Retina (tissue), 1 donor: ENCODE measurements at places on chromosomes 12 and 14.
A peak's percentile ranks its signal among the peaks of the same experiment; 100 is the strongest.

DNA sequence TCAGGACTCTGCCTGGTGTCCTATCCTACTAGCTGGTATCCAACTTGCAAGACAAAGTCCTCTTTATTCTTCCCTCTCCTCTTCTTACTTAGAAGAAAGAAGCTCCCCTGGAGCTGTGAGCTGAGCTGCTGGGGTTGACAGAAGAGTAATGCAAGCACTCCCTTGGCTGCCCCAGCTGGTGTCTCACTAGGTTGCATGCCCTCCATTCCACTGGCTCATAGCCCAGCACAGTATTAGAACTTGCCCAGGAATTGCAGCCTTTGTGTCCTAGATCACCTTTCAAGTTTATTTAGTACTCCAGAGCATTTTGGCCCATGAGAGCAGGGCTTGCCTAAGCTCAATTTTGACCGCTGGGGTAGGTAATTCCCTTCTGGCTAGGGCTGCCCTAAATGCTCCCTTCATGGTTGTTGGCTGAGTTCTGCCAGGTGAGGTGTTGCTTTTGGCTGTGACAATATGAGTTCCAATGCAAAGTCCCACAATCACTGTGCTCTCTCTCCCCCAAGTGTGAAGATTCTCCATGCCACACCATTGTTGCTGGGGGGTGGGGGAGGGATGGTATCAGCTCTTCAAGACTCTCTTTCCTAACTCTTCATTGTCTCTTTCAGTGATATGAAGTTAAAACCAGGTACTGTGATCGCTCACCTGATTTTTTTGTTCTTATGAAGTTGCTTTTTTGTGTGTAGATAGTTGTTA is 317.4 kb upstream of the DDHD1 start:
- DNase-seq = no peak

DNA sequence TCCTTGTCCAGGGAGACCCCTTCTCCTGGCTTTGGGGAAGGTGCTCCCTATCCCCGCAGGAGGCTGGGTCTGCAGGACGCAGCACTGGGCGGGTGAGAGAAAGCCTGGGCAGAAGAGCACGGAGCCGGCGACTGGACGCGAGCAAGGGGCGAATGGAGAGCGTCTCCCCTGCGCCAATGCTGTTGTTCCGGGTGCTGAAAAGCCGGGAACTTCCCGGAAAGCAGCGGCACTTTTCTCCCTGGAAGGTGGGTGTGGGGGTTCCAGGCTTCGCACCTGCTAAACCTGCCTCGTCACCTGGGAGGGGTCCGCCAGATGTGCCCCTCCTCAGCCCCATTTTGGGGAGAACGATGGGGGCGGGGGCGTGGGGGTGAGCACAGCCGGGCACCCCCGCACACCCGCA is 417.1 kb upstream of the TMTC1 start:
- DNase-seq = peak; percentile 49

- DNase-seq = no peak
Observed at GRCh38 chr12:70722584-70723343, 85.5 kb upstream of the PTPRB start.

GRCh38 chr12:52182384-52182783 is 9.4 kb downstream of the KRT80 start:
- DNase-seq = no peak

GRCh38 chr14:37142835-37143401 is 29.5 kb downstream of the SLC25A21 start:
- DNase-seq = no peak

DNA sequence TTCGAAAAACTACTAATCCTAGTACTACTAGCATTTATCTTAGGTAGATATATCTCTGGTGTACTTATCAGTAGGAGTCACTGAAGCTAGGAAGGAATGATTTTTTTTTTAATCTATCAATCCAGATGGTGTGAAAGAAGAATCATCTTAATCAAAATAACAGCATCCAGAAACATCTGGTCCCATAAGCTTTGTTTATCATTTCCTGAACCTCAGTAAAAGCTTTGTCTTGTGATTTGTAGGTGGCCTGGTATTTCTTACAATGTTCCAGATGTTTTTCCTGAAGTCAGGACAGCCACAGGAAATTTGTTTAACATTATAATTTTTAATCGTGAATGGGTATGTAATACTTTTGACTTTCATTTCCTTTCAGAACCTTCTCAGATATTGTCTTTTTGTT is 28.0 kb upstream of the LUM start:
- DNase-seq = no peak

DNA sequence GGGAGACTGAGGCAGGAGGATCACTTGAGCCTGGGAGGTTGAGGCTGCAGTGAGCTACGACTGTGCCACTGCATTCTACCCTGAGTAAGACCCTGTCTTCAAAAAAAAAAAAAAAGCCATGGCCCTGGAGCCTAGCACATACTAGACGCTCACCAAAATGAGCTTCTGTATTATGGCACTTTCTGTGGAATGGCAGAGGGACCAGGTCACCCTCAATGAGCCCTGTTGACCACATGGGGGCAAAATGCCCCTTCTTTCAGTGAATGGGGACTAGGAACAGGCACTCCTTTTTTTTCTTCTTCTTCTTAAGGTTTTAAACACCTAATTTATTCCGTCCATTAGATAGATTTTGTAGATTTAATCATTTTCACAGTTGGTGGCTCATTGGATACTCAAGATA is 50.5 kb downstream of the FAM222A start:
- DNase-seq = no peak

- no peak for DNase-seq
Observed at GRCh38 chr14:50953502-50953901, 9.2 kb upstream of the PYGL start.

GRCh38 chr12:130137040-130138018 is 24.9 kb upstream of the FZD10 start:
- peak; percentile 57 for DNase-seq

- no peak for DNase-seq
Observed at GRCh38 chr14:68376067-68376779, 416.6 kb downstream of the ZFP36L1 start.

GRCh38 chr14:57212919-57213318 is 55.8 kb downstream of the EXOC5 start:
- DNase-seq = no peak

- DNase-seq = no peak
Observed at GRCh38 chr12:110590806-110591326, 7.7 kb upstream of the PPTC7 start.

- DNase-seq = no peak
Observed at GRCh38 chr12:28129031-28129430, 61.2 kb upstream of the CCDC91 start.

DNA sequence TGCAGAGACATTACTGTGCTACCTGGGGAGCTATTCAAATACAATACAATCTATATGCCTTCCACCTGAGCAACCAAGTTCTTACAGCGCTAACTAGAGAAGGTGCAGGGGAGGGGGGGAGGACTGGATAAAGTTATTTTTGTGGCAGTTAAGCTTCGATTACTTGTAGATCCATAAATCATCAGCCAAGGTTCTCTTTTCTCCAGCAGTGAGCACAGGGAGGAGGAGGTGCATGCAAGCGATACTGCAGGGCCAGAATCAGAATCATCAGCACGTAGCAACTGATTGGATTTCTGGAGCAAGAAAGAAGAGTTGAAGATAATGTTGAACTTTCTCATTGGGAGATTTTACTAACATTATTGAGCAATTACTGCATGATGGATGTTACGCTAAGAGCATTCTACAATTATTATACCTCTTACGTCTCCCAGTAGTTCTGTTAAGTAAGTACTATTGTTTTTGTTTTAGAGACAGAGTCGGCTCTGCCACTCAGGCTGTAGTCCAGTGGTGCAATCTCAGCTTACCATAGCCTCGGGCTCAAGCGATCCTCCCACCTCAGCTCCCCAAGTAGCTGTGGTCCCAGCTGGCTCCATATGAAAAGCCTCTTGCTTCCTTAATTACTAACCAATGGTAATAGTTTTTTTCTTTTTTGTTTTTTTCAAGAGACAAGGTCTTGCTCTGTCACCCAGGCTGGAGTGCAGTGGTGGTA is 74.6 kb upstream of the EEA1 start:
- no peak for DNase-seq

- DNase-seq = no peak
Observed at GRCh38 chr14:102511538-102511937, 2.0 kb upstream of the ANKRD9 start.

DNA sequence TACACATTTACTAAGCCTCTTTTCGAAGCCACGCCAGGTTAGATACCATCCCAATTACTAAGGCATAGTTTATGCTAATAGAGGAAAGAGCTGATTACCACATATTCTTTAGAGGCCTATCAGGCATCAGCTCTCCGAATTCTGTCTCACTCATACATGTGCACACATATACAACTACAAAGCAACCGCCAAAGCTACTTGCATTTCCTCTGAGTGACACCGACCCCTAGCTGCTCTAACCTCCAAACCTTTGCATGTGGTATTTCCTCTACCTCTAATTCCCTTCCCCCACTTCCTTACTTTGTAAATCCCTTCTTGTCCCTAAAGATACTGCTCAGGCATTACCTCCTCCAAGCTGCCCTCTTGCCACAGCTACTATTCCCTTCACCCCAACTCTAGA is 107.2 kb downstream of the DUSP6 start:
- no peak for DNase-seq

DNA sequence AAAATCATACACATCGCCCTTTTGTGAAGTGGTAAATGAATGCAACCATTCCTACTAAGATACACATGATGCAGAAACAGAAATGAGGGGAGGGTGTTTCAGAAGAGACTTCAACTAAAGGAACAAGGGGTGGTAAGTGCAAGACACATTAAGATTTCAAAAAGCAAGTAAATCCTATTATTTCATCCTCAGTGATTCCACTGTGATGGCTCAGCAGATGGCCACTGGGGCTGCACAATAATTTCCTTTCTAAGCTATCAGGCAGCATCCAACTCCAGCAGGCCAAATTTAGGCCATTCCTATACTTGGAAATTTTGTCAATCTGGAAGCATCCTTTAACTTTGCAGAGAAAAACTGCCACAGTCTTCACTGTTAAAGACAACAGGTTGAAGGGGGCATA is 272.4 kb downstream of the NELL2 start:
- peak; percentile 44 for DNase-seq

- DNase-seq = no peak
Observed at GRCh38 chr14:26947265-26947664, 349.4 kb upstream of the NOVA1 start.

- no peak for DNase-seq
Observed at GRCh38 chr12:50440288-50440687, 39.6 kb downstream of the LARP4 start.

- no peak for DNase-seq
Observed at GRCh38 chr12:60475825-60476224, 880.0 kb downstream of the SLC16A7 start.

DNA sequence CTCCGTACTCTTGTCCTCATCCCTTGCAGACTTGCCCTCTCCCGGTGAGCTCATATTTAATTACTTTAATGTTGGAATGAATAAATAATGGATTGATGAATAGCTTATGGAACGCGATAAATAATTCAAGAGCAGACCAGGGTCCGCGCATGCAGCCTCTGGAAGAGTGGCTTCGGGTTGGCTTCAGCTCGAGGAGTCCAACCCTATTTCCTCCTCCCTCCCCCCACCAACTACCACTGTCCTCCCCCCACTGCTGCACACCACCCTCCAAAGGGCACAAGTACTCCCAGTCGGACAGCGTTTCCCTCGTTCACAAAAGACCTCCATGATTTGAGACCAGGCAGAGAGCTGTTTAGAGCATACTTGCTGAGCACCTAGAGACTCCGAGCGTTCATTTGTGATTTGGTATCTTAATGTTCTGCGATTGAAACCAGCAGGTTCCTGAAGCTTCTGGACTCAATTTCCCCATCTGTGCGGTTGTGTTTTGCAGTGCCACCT is 647 bp upstream of the SIX1 start:
- peak; percentile 59 for DNase-seq

- peak; percentile 91 for DNase-seq
Observed at GRCh38 chr14:64704143-64704742, at the start of gene PLEKHG3. Gene PLEKHG3 (plus strand): TSS chr14:64704424. CDS start chr14:64727632, 23,208 bp downstream.

DNA sequence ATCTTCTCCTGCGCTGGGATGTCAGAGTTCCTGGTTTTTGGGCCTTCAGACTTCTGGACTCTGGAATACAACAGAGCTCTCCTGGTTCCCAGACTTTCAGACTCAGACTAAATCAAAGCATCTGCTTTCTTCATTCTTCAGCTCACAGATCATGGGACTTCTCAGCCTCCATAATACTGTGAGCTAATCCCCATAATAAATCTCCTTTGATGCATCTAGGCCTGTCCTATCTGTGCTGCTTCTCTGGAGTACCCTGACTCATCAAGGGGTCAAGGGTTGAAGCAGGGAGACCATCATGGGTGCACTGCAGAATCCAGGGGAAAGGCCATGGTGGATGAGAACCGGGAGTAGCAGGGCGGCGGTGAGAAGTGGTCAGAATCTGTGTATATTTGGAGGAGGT is 1094.1 kb upstream of the TMEM132C start:
- no peak for DNase-seq

- DNase-seq = no peak
Observed at GRCh38 chr12:104624529-104624928, 167.8 kb downstream of the CHST11 start.

GRCh38 chr14:73712540-73713180 is 1.5 kb downstream of the PNMA1 start:
- peak; percentile 78 for DNase-seq

- no peak for DNase-seq
Observed at GRCh38 chr14:38866461-38866860, 236.6 kb downstream of the SEC23A start.

- no peak for DNase-seq
Observed at GRCh38 chr14:57847096-57847495, 18.8 kb downstream of the SLC35F4 start.
